ENCODE measurements at places on chromosomes 7 and 10. TPM values are rescaled to one million over a fixed set of nuclear protein-coding genes. Genes with fewer than 3 reads are reported as not detected.

DNA sequence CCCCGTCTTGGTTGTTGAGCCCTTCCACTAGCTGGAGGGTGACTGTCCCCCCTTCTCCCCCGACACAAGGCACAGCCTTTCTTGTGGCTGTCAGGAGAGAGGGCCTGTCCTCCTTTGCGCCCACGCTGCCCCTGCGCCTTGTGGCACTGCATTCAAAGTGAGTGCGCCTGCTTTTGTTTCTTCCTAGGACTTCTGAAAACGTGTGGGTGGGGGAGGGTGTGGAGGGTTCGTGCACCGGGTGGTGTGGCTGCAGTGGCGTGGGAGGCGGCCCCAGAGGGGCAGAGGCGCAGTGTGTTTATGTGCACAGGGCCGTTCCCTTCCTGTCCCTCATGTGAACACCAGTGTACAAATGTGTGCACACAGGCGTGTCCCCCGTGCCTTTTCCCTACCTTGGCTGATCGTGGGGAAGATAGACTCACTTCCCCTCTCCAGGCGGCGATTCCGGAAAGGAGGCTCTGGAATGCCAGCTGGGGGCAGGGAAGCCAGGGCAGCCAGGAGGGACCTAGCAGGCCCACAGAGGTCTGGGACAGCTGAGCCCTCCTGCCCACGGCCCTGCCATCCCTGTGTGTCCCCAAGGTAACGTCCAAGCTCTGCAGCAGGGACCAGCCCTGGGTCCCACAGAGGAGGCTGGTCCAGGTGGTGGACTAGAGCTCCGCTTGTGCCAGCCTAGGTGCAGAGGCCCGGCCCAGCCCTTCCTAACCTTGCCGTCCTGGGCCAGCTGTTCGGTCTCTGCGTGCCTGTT, 88.8 kb downstream of the LHPP start:
- DNase-seq: no peak

- no peak for DNase-seq
Measured at GRCh38 chr7:111763221-111763801, 201.0 kb upstream of the IMMP2L start.

- DNase-seq: no peak
Measured at GRCh38 chr7:19834566-19834965, 61.1 kb upstream of the TMEM196 start.

DNA sequence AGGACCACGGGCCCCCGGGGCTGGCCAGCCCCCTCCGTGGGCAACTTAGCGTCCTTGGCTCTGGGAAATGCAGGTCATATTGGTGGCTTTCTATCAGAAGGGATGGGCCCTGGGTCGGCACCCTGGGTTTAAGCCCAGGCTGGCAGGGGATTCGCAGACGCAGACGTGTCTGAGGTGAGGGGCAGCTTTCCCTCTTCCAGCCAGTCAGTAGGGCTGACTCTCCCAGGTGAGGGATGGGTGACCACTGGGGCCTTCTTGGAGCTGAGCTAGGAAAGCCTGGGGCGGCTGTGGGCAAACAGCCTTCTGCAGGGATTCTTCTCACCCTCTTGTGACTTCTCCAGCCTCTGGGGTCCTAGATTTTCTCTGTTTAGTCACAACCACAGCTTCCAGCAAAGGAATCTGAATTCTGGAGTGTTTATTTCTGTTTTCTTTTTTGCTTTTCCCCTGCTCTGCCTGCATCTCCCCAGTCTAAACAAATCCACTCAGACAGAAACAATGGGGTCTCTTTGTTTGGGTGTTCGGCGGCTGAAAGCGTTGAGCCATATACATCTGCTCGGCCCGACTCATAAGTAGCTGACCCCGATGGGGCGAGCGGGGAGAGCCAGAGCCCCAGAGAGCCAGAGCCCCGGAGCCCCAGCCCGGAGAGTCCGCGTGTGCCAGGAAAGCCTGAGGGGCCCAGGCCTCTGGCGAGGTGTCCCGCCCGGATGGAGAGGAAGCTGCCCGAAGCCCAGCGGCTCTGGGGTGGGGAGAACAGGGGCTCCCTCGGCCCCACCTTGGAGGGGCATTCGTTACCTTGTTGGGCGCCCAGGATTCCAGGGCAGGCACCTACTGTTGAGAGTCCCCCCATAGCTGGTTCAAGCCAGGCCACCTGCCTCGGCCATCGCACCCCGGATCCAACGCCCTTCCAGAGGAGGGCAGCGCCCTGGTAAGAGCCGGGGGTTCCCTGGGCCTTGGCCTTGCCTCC, 2.0 kb downstream of the MNX1 start:
- no peak for DNase-seq

DNA sequence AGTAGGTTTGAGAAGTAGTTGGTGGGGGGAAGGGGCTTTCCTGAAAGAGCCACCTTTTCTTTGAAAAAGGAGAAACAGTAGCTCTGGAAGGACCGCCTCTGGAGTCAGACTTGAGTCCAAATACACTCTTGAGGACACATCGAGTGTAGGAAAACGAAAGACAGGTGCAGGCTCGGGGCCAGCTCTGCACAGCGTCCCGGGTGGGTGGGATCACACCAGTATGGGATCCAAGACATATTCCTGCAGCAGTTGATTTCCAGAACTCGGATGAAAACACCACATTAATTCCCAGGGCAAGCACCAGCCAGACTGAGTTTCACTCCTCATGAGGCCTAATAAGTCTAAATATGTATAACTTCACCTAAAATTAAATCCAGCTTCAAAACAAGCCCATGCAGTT, 61.4 kb downstream of the ASB13 start:
- no peak for DNase-seq

DNA sequence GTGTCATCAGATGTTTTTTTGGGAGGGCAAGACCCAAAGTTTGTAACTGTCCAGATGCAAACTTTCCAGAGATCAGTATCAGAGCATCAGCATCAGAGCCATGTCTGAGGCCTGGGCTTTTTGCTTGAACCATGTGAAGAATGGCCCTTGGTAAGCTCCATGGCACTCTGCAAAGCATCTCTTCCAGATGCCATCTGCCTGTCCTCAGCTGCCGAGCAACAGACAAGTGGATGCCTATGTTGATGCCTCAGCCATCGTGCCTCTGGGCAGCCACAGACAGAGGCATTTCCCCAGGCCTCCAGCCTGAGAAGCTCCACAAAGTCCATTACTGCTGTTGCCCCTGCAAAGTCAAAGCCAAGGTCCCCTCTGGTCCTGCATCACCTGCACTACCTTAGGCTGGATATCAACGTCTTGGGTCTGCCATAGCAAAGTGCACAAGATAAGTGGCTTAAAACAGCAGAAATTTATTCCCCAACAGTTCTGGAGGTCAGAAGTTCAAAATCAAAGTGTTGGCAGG, 670.2 kb upstream of the MKI67 start:
- DNase-seq: no peak

PTPN20 gene
- 0.80 TPM for polyA plus RNA-seq

PAX4 gene
- not detected for polyA plus RNA-seq

ANXA8 gene
- not detected for polyA plus RNA-seq

GRCh38 chr7:10672186-10672585, 301.5 kb upstream of the PHF14 start:
- no peak for DNase-seq

DNA sequence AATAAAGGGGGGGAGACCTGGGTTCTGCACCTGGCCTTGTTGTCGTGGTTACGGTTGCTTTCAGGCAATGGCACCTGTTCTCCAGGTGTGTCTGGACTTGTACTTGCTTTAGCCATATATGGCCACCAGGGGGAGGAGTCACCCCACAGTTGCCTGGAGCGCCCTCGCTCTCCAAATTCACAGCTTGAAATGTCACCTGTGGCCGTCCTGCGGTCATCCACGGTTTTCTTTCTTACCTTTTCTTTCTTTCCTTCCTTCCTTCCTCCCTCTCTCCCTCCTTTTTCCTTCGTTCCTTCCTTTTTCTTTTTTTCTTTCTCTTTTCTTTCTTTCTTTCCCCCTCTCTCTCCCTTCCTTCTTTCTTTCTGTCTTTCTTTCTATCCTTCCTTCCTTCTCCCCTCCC, 157.2 kb upstream of the ZNF92 start:
- DNase-seq: peak; percentile 83

GRCh38 chr7:158368449-158368848, 219.2 kb downstream of the PTPRN2 start:
- no peak for DNase-seq

DNA sequence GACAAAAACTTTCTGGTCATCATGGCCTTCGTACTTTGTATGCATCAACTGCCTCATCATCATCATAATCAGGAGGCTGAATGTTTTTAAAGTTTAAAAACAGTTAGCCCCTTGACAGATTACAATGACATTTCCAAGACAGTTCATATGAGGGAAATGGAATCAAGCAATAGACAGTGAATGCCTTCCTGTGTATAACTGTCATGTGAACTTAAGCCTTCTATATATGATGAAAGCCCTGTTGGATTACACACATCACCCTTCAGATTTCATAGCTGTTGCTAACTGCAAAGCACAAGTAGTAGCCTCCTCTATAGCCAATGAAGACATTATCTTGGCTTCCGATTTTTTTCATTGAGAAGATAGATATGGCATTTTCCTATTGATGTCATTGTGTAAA, 154.0 kb downstream of the PLXDC2 start:
- DNase-seq: no peak

- DNase-seq: no peak
Measured at GRCh38 chr10:88820748-88821401, 18.3 kb downstream of the LIPM start.

DNA sequence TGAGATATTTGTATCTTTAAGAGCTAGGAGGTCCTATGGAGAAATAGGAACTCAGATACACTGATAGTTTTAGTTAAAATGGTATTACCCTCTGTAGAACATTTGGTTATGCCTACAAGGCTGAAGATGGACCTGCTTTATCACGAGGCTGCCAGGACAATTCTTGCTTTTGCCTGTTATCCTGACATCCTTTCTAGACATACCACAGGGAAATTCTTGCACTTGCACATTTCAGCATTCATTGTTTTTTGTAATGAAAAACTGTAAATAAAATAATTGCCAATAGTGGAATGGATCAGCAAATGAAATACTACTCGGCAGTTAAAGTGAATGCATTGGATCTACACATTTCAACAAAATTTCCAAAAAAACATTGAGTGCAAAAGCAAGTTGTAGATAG, 9.7 kb downstream of the COL28A1 start:
- DNase-seq: no peak

DNA sequence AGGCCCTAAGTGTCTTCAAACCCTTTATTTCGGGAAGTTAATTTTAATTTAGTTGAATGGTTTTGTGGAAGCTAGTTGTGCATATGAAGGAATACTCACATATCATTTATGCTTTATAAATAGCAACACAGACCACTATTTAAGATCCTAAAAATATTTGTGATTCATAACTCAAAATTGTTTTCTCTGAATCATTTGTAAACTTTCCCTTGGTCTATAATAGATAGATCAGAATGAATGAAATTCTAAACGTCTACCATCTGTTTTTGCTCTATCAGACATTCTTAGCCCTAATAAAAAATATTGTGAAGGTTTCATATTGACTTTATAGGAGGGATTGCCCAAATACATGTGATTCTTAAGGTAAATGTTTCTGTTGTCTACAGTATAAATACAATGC, 43.5 kb downstream of the LOXL4 start:
- DNase-seq: no peak

SPDYE1 gene
- polyA plus RNA-seq: not detected

DNA sequence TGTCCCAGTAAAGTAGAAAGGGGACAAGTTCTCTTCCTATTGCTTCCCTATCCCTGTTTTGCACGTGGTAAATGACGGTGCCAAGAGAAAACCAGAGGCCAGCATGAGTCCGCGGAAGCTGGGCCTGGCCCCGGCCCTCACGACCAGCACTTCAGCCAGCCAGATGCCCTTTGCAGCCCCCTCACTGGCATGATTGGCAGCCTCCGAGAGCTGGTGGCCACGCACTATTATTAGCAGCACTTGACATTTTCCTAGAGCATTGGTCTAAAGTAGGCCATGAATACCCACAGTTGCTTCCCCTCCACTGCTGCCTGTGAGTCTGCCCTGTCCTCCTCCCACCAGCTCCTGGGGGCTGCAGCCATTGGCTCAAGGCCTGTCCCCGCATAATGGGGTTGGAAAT, 369.1 kb downstream of the PLXNA4 start:
- DNase-seq: no peak

DNA sequence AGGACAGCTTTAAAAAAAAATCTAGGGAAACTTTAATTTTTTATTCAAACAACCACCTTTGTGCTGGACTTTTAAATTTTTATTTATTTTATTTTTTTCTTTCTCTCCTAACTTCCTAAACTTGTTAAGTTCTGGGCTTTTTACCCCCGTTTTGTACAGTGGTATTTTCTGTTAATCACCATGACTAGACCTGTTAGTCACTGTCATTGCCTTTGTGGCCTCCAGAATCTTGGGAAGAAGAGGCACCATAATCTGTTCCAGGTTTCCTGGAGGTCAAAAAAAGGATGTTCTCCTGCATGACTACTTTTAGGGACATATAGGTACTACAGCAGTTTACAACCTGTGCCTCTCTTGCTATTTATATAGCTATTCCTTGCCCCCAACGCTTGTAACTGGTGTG, 31.1 kb upstream of the DDX50 start:
- no peak for DNase-seq

ASAH2B gene
- polyA plus RNA-seq: 10.7 TPM

DNA sequence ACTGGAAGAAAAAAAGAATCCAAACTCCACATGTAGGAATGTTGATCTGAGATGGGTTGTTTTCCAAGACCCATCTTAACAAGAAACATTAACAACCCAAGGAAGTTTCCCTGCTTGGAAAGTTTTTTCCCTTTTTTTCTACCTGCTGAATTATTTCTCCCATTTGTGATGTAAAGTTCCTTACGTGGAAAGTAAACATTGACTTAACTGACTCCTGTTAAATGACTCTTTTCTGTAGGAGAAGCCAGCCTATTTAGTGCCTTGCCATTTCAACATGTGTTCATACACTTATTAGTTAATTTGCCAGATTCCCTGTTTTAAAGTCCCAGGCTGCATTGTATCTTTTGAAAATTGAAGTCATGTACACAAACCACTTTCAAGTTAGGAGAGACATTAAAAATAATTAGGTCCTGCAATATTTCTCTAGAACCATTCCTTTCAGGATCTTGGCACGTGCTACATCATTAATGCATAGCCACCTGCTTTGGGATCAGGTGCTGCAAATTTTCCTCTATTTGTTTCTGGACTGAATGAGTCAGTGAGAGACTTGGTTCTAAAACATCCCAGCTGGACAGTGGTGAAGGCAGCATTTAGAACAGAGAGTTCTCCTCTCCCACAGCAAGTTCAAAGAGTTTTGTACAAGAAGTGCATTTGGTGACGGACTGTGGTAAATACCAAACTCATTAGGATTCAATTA, 698.5 kb downstream of the SUGCT start:
- DNase-seq: no peak

TTYH3 gene
- polyA plus RNA-seq: 1.1 TPM

- DNase-seq: no peak
Measured at GRCh38 chr7:27917119-27917518, 177.2 kb downstream of the TAX1BP1 start.

DNA sequence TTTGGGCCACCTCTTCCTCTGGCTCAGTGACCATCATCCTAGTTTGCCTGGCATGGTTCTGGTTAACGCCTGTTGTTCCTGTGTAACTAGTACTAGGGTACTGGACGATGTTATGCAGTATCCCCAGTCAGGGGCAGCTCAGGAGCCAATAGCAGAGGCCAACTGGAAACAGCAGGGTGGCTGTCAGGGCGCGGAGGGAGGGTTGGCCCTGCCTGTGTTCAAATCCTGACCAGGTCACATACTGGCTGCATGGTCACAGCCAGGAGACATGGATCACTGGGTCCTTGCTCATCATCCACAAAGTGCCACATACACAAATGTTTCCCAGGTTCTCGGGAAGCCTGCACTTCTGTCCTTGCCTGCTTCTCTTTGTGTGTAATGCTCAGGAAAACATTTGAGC, 12.3 kb upstream of the RBP3 start:
- DNase-seq: no peak
